Stimulated activated CD4-positive, alpha-beta T cell treated with anti-CD3 and anti-CD28 coated beads, Interleukin-15, amount 100 ng/mL, for 24 hours (primary cell): ENCODE measurements at places on chromosomes 12 and 14.

GRCh38 chr12:67268335-67268895 lies 743 bp upstream of the CAND1 start:
- peak; percentile 85 for DNase-seq

DNA sequence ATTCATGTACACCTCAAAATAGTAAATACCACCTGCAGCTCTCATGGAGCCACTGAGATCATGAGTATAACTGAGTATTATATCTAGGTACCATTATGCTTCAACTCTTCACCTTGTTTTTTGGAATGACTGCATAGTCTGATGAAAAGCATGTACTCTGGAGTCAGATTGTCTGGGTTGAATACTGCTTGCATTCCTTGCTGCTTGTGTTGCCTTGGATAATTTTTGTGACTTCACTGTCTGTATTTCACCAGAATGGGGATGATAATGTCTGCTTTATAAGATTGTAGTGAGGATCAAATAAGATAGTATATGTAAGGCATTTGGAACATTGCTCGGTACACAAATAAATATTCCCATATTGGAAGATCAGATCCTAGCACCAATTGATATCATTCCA lies 54.2 kb downstream of the SUSD6 start:
- DNase-seq, result no peak

- no peak for DNase-seq
Measured at GRCh38 chr14:86084097-86084496, 554.2 kb downstream of the FLRT2 start.

GRCh38 chr12:128982933-128983332 lies 129.7 kb downstream of the GLT1D1 start:
- DNase-seq, result no peak

DNA sequence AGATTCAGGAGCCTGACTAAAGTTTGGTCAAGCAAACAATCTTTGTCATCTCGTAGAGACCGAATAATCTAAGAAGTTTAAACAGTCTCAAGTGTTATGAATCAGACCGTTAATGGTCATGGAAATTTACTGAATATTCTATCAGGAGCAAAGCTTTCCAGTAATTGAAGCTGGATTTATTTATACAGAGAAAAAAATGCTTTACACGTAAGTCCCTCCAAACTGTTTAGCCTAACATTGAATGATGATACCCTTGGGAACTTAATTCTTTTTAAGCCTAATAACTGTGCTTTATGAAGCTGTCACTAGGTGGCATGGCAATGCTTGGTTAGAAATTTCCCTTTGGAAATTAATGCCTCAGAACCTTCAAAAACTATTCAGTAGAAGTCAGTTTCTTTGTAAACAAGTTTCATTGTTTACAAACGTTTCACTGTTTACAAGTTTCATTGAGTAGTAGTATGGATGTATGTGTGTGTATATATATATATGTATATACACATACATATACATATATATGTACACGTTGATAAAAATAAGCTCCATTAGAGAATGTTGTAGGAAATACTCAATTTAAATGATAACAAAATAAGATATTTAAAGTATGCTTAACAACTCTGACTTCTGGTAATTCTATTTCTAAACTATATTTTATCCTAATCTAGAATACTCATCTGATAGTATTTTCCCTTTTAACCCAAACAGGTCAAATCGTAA lies 32.1 kb downstream of the DEPDC4 start:
- no peak for DNase-seq

GRCh38 chr14:93160353-93160801 lies 24.3 kb downstream of the MOAP1 start:
- DNase-seq, result peak; percentile 14

DNA sequence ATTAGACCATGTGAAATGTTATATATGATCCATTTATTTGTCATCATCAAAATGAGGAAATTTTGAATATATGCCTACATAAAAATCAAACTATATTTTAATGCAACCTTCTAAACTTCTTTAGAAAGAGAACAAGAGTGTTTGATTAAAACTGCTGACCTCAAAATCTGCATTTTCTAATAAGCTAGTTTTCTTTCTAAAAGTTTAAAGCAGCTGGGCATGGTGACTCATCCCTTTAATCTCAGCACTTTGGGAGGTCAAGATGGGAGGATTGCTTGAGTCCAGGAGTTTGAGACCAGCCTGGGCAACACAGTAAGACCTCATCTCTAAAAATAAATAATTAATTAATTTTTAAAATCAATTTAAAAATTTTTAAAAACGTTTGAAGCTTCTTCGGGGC lies 36.2 kb downstream of the GNPTAB start:
- DNase-seq, result no peak

DNA sequence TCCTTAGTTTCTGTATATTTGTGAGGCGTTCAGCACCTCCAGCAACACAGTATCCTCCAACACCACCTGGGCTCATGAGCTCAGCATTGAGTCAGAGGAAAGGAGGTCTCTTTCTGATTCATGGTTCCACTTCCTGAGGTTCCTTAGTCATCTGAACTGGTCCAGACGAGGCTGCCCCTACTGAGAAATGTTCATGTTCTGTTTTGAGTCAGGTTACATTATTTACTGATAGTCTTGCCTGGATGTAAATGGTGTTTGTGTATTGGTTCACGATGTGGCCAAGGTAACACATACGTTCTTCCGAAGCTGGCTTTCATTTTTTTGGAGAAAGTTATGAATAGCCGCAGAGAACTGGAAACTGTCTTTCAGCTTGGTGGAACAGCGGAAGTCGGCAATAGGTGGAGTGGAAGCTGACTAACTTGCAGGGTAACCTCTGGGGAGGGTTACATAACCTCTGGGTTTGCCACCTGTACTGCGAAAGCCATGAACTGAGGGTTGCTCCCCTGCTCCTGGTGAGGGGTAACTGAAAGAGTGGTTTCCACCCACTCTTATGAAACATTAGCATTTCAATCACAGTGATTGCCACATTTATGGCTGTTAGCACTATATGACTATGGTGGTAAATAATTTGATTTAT lies 42.2 kb upstream of the MANSC4 start:
- DNase-seq, result peak; percentile 79

- DNase-seq, result no peak
Measured at GRCh38 chr12:64701283-64701682, 57.9 kb downstream of the GNS start.

- DNase-seq, result no peak
Measured at GRCh38 chr12:53980104-53980801, 4.7 kb upstream of the HOXC10 start.

- no peak for DNase-seq
Measured at GRCh38 chr12:100279159-100279558, 12.2 kb downstream of the SCYL2 start.

GRCh38 chr14:51616724-51617409 lies 34.8 kb upstream of the FRMD6 start:
- no peak for DNase-seq

- DNase-seq, result no peak
Measured at GRCh38 chr12:46362895-46363581, 9.5 kb downstream of the SLC38A2 start.

GRCh38 chr14:68691031-68691791 lies 101.7 kb downstream of the ZFP36L1 start:
- DNase-seq, result no peak

GRCh38 chr12:124261885-124262284 lies 33.0 kb upstream of the RFLNA start:
- DNase-seq, result no peak

- DNase-seq, result no peak
Measured at GRCh38 chr12:42481368-42481767, 108.2 kb downstream of the PRICKLE1 start.

DNA sequence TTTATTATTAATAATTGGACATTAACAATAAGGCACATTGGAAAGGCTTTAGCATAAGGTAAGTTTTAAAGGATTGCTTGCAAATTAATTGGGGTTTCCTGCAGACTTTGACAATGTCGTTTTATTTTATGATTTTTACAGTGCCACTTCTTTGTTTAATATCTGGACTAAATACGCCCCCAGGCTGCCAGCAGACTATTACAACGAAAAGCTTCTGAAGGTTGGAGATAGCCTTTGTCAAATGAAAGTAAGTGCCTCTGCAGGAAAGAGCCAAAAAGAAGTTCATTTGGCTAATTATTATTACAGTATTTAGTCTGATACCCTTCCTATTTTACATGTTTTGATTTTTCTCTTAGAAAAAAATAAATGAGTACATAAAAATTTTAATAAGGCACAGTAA lies 11.3 kb downstream of the CFAP54 start:
- no peak for DNase-seq

DNA sequence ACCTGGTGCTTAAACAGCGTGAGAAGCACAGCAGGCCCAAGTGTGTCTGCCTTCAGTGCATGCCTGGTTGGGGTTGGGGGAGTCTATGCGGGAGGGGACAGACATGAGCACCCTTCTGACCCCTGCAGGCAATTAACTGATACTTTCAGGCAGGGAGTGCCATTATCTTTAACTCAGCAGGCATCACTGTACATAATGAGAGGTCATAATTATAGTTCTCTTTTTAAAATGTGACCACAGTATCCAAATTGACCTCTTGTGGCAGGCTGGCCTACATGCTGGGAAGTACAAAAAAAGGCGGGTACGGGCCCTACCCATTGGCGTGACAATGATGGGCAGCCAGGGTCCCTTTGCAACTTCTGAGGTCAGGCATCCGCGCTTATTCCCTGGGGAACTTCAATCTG lies 209.1 kb downstream of the FOXN3 start:
- no peak for DNase-seq

DNA sequence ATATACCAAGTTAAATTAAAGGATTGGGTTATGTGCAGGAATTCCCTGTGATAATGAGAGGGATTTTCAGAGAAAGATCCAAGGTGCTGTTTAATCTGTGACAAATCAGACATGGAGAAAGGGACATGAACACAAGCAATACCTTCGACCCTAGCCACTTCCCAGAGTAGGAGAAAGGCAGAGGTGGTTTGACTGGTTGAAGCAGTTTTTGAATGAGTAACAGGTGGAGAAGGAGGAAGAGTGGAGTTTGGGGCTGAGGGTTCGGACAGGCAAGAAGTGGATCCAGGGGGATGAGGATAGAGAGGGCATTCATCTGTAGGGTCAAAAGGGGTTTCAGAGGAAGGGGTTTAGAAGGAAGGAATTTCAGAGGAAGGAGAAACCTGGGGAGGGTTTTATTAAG lies 27.4 kb upstream of the A2M start:
- no peak for DNase-seq

DNA sequence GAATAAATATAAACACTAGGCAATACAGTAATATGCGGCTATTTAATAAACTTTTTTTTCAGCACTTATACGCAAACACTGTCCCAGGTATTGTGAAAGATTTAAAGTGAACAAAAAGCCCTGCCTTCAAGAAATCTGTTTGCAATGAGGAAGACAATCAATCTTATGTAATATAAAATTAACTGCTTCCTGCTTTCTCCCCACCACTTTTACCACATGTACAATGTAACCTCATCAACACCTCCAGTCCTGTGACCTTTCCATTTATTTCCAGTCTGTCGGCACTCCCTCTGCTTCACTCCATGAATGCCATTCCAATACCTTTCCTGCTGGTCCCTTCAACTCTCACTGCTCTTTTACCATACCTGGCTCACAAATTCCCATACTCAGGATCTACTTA lies 10.5 kb downstream of the SNX6 start:
- no peak for DNase-seq

- no peak for DNase-seq
Measured at GRCh38 chr12:125222876-125223275, 157.6 kb downstream of the AACS start.

GRCh38 chr14:105863296-105864108 lies 337.1 kb downstream of the TMEM121 start:
- no peak for DNase-seq
